ENCODE measurements at places on chromosomes 4 and X.

GRCh38 chrX:93637591-93637990 is 35.8 kb downstream of the NAP1L3 start:
- DNase-seq: no peak

DNA sequence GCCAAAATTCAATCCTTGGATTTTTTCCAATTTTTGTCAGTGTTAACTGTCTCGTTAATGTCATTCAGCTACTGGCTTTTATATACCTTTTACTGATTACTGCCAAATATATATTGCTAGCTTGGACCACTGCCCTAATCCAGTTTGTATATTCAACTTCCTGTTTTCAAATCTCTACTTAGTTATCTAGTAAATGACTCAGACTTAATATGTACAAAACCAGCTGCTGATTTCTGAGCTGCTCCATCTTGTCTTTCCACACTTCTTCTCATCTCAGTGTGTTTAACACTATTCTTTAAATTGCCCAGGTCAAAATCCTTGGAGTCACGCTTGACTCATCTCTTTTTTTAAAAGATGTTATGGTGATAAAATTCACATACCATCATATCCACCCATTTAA is 1196.7 kb downstream of the RAPGEF2 start:
- DNase-seq: no peak

DNA sequence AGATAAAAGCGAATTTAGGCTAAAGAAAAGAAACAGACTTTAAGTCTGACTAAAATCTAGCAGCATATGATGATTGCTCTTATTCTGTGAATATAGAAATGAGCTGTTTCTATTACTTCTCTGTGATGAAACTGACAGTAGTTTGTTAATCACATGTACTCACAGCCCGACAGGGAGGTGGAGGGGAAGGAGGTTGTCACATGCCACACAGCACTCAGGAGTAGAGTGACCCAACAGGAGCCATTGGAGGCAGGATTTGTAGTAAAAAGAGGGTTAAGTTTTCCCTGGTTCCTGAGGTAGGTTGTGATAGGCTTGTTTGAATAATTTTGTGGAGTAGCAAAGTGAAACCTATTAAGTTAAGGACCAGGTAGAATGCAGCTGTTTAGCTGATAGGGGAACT is 495.9 kb downstream of the CENPC start:
- no peak for DNase-seq

DNA sequence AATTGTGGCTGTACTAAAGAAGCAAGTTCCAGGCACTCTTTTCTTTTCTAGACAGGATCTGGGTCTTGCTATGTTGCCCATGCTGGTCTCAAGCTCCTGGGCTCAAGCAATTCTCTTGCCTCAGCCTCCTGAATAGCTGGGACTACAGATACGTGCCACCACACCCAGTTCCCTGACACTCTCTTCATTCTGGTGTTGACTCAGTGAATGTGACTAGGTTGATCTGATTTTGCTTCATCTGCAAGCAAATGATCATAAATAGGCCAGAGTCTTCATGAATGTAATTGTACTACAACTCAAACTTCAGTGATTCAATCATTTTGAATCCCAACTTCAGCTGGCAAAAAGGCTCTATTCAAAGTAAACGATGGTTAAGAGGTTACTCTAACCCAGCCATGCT is 78.5 kb downstream of the APBB2 start:
- DNase-seq: no peak

GRCh38 chrX:109347632-109348031 is 134.3 kb downstream of the GUCY2F start:
- no peak for DNase-seq

- DNase-seq: no peak
These were observed 49.2 kb downstream of the PDS5A start for GRCh38 chr4:39928538-39928937.

GRCh38 chr4:142719854-142720541 is 126.1 kb downstream of the INPP4B start:
- DNase-seq: no peak

GRCh38 chr4:156749426-156750403 is 221.9 kb downstream of the PDGFC start:
- no peak for DNase-seq

- no peak for DNase-seq
These were observed 16.4 kb downstream of the SMIM10L2A start for GRCh38 chrX:135437867-135438733.

DNA sequence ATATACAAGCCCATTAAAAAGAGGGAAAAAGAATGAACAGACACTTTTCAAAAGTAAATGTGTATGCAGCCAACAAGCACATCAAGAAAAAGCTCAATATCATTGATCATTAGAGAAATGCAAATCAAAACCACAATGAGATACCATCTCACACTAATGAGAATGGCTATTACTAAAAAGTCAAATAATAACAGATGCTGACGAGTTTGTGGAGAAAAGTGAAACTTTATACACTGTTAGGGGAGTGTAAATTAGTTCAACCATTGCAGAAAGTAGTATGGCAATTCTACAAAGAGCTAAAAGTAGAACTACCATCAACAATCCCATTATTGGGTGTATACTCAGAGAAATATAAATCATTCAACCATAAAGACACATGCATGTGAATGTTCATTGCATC is 203.0 kb downstream of the ARAP2 start:
- DNase-seq: no peak

DNA sequence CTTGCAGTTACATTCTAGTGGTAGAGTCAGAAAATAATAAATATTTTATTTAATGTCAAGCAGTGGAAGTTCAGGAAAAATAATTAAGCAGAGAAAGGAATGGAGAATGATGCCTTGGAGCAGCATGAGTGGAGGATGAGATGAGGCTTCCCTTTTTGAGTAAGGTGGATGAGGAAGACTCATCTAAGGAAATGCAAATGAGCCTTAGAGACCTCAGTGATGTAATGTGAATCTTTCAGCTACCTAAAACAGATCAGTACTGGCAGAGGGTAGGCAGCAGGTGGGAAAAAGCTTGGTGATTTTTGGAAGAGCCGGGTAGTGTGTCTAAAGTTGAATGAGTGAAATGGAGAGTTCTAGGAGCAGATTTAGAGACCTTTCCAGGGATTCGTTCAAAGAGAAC is 118.2 kb downstream of the GRID2 start:
- no peak for DNase-seq

DNA sequence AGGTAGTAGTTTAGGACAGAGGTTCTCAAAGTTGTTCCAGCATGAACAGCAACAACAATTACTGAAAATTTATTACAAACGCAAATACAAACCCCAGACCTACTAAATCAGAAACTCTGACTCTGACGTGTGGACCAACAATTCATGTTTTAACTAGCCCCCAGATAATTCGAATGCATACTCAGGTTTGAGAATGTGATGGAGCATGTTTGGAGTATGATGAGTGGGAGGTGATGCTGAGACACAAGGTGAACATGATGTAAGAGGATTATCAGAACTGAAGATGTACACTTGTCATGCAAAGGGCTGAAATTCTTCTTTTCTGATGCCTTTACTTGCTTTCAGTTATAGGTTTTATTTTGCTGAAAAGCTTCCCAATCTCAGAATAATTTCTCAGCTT is 323.0 kb downstream of the INPP4B start:
- DNase-seq: no peak

GRCh38 chr4:159856451-159856850 is 753.6 kb downstream of the RAPGEF2 start:
- no peak for DNase-seq

DNA sequence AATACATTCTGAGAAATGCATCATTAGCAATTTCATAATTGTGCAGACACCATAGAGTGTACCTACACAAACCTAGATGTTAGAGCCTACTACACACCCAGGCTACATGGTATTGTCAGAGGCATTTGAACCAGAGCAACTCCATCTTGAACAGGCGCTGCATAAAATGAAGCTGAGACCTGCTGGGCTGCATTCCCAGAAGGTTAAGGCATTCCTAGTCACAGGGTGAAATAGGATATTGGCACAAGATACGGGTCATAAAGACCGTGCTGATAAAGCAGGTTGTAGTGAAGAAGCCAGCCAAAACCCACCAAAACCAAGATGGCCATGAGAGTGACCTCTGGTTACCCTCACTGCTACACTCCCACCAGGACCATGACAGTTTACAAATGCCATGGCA is 116.4 kb downstream of the LARP7 start:
- DNase-seq: no peak

GRCh38 chr4:1862055-1862911 is 6.3 kb upstream of the LETM1 start:
- no peak for DNase-seq

DNA sequence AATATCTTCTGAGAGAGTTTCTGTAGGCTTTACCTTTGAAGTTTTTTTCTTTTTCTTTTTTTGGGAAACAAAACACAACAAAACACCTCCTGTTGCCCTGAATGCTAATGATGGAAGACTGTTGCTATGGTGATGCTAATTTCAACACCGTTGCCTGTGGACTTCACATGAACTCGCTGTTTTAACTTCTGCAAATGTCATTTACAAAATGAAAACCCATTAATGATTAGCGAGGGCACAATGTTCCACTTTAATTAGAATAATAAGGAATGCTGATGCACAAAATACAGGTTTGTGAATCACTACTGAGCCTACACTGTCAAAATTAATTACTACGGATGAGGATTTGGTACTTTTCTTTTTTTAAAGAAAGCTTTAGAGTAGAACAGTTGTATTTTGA is 227.1 kb upstream of the FTHL17 start:
- no peak for DNase-seq

GRCh38 chr4:15832523-15833451 is 54.7 kb downstream of the CD38 start:
- no peak for DNase-seq

GRCh38 chrX:35098419-35098818 is 155.8 kb downstream of the FAM47B start:
- no peak for DNase-seq

DNA sequence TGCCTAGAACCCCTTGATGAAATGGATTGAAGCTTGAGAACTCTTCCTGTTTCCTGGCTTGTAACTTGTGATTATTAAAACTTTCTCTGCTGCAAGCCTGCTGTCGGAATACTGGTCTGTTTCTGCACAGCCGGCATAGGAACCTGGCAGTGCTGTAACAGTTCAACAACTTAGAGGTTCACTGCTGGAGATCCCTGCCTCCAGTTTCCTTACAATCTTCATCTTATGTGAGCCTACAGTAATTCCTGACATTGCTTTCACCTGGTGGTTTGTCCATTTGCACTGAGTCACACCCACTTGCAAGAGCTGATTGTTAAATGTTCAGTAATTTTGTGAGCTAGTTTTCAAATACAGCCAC is 1.3 kb upstream of the SEPSECS start:
- DNase-seq: no peak
